ENCODE measurements at places on chromosomes 2 and 18.

DNA sequence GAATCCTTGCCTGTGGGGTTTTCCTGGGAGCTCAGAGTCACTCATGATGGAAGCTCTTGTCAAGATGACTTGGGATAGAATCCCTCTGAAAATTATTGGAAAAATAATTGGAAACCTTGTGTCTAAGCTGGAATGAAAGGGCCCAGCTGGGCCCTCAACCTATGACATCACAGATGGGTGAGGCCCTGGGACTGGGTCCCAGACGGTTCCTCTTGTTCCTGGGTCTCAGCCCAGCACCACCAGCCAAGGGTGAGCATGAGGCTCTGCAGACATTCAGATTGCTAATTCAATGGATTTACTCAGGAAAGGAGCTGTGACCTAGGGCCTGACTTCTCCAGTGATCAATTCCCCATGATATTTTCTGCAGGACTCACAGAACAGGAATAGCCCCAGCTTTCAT, 188.3 kb upstream of the MYT1L start:
- no peak for DNase-seq

DNA sequence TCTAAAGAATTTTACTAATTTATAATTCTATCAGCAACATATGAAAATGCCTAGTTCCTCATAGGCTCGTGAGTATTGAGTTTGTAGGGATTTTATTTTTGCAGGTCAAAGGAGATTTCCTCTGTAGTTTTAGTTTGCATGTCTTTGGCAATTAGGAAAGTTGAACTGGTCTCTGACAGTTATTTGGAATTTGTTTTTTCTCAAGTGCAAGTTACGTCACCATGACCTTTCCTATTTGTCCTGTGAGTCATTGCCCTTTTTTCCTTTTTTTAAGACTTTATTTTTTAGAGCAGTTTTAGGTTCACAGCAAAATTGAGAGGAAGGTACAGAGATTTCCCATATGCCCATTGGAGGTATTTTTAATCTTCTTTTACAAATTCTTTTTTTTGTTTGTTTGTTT, 29.0 kb downstream of the RAMP1 start:
- no peak for DNase-seq

- no peak for DNase-seq
Measured at GRCh38 chr2:42217307-42217706, 48.2 kb downstream of the EML4 start.

DNA sequence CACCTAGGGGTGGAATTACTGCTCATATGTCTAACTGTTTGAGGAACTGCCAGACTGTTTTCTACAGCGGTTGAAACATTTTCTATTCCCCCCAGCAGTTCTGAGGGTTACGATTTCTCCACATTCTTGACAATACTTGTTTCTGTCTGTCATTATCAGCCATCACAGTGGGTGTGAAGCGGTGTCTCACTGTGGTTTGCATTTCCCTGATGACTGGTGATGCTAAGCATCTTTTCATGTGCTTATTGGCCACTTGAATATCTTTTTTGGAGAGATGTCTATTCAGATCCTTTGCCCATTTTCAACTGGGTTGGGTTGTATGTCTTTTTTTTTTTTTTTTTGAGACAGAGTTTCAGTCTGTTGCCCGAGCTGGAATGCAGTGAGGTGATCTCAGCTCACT, 63.0 kb downstream of the ADNP2 start:
- no peak for DNase-seq

DNA sequence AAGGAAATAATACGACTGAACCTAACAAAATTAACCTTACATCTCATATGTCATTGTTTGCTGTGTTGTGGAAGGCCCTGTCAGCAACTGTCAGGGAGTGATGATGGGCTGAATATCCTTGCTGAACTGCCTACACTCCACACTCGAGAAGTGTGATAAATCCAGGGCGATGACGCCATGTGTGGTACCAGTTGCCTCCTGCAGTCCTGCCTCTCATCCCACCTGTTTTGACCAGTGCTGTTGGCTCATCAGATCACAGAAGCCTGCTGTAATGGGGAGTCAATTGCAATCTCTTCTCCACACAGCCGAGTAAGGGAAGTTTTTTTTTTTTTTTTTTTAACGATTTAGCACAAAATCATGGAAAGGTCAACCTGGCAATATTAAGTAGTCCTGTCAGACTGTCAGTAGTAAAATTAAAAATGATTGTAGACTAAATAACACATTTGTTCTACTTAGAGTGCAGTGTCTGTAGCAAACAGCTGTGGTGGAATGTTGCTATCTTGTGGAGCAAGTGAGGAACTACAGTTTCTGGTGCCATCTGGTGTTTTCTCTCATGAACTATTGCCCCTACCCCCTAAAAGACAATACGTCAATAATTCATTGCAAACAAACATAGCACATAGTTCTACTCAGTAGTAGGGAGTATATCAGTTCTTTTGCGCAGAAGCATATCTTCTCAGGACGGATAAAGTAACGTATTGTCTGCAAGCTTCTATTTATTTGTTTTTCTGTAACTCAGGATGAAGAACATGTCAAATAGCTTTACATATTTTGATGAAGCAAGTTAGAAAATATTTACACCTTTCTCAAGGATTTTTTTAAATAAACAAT, 347.6 kb downstream of the CTNNA2 start:
- no peak for DNase-seq

DNA sequence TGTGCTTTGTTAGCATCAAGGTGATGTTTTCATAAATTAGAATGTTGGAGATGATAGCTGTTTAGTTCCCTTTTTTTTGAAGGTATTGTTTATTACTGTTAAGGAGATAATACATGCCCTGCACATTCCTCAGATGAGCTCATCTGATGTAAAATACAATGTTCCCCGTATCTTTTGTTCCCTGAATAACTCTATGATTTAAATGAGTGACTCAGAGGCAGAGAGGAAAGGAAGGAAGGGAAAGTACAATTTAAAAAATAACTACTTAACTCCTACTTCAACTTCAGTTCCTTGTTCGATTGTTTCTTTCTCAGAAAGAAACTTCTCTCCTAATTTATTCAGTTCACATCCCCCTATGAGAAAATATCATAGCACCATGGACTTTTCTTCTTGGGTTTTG, 208.7 kb downstream of the KCNE4 start:
- DNase-seq, result no peak

DNA sequence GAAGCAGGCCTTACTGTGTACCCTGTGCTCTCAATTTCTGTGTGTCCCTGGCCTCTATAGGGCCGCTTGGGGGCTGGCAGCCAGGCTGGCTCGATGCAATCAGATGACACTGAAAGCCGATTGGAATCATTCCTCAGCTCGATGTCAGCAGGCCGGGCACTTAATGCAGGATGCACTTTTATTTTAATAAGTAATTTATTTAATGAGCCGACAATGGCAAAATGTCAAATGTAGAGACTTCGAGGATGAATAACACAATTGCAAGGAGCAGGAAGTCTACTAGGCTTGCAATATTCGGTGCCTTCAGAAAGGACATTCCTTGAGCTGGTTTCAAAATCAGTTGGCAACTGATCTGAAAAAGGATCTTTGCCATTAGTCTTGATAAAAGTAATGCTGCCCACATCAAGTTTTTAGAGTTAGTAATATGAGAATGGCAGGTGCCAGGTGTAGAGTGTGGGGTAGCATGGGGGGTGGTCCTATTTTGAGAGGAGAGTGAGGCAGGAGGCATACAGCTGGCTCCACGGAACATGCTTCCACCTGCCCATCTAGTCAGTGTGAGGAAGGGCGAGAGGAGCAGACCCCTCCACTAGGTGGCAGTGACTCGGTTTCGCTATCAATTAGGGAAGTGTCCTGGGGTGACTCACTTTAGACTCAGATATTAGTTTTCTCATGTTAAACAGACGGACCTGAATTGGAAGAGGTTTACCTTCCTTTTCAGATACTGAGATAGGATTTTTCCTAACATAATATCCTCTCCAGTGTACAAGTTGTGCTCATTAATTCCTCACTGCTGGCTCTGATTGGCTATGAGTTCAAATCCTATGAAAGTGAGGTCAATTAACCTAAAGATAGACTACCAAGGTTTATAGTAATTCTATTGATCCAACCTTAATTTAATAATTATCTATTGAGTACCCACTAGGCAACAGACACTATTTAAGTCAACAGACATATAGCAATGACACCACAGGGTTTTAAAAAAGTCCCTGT, 80.9 kb downstream of the NABP1 start:
- peak; percentile 64 for DNase-seq

GRCh38 chr2:10413991-10414451, 34.1 kb downstream of the ODC1 start:
- no peak for DNase-seq

Measured in SHP77 treated with DMSO at 0.1 percent for 48 hours (cell line).